ENCODE measurements at places on chromosomes 16 and 17.

DNA sequence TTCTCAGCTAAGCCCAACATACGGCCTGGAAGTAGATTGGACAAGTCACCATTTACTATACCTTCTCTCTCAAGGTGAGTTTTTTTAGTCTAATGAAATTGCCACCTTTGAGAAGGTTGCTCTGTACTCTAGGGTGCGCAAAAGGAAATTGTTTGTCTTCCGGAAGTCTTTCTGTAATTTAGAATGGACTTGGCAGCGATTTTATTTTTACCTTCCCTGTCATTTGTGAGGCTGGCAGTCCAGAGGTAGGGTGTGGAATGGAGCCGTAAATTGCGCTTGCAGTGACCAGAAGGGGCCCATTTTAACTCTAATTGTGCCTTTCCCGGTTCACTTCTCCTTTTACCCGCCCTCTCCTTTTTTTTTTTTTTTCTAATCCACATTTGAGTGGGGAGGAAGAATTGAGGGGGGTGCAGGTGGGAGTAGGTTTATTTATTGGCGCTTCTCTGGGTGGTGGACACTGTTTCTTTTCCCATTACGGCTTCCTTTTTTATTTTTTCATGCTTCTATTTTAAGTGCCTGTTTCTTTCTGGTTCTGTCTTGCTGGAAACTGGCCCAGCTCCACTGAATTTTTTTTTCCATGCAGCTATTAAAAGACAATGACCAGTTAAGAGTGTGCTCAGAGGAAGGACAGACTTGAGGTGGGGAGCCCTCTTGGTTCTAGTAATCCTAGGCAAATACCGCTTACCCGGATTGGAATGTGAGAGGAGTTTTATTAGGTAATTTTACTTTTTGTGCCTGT is 89.7 kb upstream of the CLEC18A start:
- peak; percentile 72 for DNase-seq

- DNase-seq = no peak
Observed at GRCh38 chr16:9128346-9129342, 37.2 kb downstream of the HAPSTR1 start.

GRCh38 chr16:75044800-75045361 is 46.1 kb downstream of the ZNRF1 start:
- no peak for DNase-seq

- DNase-seq = no peak
Observed at GRCh38 chr17:885971-886571, 93.5 kb downstream of the NXN start.

DNA sequence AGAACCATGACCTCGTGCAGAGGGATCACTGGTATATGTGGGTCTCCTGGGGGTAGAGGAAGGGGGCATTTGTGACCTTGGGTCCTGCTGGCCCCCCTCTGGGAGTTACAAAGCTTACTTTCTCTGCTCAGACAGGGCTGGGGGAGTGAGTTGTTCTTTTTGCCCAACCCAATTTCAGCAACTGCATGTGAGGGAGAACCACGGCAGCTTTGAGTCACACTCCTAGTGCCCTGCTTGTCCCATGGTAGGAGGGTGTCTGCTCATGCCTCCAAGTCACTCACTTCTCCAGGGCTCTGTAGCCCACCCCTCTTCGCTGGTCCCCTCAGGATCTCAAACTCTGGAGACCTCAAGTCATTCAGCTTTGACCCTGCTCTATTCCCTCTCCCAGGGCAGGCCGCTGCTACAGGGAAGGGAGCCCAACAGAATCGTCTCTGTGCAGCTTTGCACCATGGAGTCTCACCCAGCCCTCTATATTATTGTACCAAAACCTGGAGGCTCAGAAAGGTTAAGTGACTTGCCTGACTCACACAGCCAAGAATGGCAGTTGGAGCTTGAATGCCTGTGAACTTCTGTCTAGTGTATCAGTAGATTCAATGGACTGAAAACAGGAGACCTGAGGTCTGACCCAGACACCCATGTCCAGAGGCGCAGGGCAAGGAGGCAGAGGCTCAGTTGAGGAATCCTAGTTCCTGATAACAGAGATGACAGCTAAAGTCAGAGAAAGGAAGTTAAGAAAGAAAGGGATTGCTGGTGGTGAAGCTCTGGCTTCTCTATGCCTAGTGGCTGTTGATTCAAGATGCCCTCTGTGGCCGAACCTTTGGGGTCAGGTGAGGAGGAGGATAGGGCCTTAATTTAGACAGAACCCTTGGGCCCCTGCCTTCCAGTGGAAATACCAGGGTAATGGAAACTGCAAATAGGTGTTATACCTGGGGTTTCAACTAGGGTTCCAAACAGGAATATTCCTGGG is 14.6 kb upstream of the ETV4 start:
- no peak for DNase-seq

DNA sequence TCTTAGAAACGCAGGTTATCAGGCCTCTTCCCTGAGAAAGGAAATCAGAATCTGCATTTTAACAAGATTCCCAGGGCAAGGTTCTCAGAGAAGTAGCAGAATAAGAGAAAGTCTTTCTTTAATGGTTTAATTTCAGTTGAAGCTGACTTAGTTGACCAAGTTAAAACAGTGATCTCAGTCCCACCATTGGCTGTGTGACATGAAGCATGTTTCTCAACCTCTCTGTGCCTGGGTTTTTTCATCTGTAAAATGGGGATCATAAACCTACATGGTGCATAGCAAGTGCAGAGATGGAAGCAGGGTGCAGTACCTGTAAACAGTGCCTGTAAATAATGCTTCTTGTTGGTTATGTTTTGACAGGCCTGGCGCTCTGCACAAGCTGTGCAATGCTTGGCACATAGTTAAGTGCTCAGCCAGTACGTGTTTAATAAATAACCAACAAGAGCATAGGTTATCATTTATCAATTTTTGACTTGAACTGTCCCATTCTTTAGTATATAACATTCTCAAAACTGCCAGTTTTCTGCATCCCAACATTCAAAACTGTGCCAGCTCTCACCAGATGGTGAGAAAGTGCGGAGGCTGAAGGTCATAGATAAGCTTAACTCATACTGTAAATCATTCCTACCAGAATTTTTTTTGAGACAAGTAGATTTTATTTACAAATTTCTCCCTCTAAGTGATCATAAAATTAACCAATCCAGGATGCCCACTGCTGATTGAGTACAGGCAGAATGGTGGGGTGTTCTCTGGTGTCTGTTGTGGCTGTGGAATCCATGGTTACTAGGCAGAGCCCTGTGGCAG is 6.9 kb downstream of the C17orf67 start:
- DNase-seq = no peak

GRCh38 chr17:27760069-27760885 is 40.1 kb downstream of the NOS2 start:
- DNase-seq = peak; percentile 15

DNA sequence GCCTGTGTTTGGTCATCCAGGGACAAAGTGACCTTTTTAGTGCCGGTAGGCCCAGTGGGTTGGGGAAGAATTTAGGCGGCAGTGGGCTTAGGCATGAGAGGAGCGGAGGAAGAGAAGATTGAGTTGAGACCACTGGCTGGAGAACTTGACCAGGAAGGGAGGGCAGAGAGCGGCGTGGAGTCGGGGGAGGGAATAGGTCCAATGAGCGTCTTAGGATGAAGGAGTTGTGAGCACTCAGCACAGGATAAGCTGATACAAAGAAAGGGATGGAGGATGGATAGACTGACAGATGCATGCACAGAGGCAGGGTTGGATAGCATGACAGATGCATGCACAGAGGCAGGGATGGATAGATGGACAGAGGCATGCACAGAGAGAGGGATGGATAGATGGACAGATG is 8.0 kb downstream of the IL32 start:
- DNase-seq = no peak

DNA sequence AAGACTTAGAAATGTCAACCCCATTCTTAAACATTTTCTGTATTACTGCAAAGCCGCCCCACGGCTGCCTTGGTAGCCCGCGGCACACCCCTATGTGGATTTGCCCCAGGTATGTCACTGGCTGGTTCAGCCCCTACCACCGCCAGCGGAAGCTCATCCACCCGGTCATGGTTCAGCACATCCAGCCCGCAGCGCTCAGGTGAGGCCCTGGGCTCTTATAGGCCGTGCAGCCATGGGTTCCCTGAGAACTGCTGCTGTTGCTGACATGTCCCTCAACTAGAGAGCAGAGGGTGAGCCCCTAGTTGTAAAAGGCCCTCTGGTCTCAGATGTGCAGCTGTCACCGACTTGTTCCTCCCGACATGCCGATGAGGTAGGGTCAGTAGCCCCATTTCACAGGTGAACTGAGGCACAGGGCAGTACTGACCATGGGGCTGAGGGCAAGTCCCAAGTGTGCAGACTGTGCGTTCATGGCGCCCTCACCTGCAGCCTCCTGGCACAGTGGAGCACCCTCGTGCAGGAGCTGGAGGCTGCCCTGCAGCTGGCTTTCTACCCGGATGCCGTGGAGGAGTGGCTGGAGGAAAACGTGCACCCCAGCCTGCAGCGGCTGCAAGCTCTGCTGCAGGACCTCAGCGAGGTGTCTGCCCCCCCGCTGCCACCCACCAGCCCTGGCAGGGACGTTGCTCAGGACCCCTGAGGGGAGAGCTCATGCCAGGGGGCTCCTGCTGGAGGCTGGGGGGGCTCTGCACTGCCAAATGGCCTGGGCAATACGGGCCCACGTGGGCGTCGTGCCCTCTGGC is 8.7 kb downstream of the CYBC1 start:
- no peak for DNase-seq

- peak; percentile 85 for DNase-seq
Observed at GRCh38 chr17:81388612-81389367, 6.5 kb upstream of the BAHCC1 start.

DNA sequence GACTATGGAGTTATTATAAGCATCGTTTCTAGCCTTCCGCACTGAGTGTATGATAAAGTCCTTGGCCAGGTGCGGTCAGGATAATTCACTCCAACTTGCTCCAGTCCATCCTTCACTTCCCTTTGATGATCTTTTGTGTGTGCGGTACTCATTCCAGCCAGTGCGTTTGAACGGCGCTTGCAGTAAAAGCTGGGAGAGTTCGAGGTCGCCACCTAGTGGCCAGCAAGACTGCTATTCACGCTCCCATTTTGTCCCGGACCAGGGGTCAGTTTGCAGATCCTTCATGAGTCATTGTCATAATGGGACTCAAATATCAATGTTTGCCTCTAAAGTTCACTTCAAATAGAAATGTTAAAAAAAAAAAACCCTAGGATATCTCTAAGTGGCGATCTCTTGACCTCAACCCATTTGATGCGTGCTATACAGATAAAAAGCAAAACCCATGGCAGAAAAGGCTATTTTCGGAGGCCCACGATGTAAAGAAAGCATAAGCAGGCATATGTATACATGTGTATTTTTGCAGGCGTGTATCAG is 417.1 kb downstream of the TMEM114 start:
- peak; percentile 69 for DNase-seq

DNA sequence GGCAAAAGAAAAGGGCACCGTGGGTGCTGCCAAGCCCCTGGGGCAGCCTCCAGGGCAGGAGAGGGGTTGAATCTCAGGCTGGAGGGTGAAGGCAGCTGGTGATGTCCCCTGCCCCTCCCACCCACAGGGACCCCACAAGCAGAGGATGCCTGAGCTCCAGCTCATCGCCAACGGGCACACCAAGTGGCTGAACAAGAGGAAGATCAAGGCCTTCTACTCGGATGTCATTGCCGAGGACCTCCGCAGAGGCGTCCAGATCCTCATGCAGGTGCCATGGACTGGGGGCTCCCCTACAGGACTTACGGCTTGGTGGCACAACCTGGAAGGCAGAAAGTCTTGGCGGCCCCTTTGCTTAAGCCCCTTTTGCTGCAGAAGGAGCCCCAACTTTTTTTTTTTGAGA is 21.8 kb downstream of the SLC12A3 start:
- no peak for DNase-seq

- no peak for DNase-seq
Observed at GRCh38 chr16:11699234-11699894, 31.1 kb downstream of the SNN start.

DNA sequence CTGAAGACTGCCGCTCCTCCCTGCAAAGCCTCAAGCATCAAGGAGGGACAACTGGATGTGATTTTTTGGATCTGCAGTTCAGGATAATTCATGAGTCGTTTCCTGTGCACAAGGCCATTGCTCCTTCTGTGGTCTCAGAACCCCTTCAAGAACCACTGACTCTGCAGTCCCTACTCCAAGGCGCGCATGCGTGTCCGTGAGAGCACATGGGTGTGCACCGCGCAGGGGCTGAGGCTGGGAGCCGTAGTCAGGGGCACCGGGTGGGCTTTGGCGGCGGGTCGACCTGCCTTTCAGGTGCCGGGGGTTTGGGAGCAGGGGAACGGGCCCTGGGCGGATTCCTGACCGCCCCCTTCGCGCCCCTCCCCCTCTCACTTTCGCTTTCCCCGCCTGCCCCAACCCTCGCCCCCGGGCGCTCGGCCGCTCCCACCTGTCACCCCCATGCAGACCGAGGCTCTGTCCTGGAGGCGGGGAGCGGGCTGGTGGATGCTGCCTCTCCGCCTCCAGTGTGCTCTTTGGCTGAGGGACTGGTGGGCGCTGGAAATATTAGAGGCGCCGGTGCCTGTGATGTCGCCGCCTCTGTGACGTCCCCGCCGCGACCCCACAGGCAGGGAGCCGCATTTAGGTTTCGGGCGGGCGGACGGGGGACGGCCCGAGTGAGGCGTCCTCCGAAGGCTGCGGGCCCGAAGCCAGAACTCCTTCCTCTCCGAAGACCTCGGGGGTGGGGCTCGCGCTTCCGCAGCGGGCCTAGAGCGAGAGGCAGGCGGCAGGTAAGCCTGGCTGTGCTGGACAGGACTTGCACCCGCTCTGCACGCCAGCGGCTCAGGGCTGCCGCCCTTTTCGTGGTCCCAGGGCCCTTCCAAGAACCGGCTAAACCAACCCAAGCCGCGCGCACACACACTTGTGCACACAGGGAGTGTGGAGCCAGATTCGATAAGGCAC is at the start of gene SPATA32:
Gene SPATA32, minus strand, starts transcription at position 518 of the 939 bp plus-strand sequence. Its CDS starts 78 bp downstream, at position 440.
- no peak for DNase-seq

DNA sequence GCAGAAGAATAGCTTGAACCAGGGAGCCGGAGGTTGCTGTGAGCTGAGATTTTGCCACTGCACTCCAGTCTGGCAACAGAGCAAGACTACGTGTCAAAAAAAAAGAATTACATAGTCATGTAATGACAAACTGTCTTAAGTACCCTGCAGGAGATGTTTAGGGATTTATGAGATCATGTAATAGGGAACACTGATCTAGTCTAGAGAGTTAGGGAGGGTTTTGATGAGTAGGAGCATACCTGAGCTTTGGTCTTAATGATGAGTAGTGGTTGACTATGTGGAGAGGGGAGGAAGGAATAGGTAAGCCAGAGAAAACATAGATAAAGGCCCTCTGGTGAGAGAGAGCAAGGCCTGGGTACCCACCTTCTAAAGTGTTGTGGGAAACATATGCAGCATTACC is 30.1 kb upstream of the NF1 start:
- DNase-seq = no peak

DNA sequence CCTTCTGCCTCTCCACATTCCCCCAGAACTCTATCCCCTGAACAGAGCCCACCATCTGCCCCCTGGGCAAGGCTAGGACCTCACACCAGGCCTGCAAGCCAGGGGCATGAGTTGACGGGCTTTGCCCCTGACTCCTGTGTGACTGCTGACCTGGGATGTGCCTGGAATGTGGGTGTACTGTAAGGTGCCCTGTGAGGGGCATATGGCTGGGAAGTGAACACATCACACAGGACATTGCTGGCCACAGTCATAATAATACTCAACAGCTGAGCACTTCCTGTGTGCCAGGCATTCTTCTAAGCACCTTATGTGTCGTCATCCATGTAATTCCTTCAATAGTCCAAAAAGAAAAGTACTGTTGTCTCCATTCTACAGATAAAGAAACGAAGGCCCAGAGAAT is 13.3 kb downstream of the CES4A start:
- DNase-seq = no peak
